ENCODE measurements at places on chromosomes 16 and 17. TPM values are rescaled to one million over a fixed set of nuclear protein-coding genes. Genes with fewer than 3 reads are reported as not detected.

CSH1 gene
- not detected for total RNA-seq

WDR45B gene
- 75.4 TPM for total RNA-seq

NTN1 gene
- total RNA-seq, result 90.4 TPM

CES1 gene
- total RNA-seq, result 92.8 TPM

DNA sequence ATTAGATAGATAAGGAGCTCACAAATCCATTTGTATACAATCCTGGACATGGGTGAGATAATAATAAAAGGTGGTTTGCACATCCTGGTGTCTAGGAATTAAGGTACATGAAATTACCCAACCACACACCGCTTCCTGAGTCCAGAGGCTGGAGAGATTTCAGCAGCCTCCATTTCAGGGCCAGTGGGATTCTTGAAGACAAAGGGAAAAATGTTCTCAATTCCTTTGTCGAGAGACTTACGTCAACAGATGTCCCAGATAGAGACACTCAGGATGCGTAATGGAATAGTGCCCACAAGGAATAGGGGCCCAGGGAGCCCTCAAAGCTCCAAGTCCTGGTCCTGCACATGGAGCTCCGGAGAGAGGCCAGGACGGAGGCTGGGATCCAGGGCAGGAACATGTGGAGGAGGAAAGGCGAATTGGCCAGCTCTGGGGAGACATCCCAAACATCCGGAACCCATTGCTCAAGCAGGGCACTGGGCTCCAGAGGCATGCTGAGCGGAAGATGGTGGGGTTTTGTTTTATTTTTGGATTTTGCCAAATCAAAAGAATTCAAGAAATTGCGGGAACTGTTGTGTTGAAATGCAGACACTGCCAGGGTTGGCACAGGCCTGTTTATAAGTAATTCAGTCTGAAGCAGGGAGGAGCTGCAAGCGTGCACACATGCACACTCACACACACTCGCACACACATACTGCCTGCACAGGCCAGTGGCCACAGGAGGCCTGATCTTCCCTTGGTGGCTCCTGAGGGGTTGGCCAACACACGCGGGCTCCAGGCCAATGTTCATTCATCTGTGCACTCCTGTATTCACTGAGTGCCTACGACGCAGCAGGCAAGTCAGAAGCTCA, 97.2 kb downstream of the NOG start:
- H3K36me3 ChIP-seq, result no peaks in the 10 kb centered on the region
- no peak for DNase-seq
- no peak overlapping the region for H3K4me3 ChIP-seq
- no peaks in the 10 kb centered on the region for H3K4me1 ChIP-seq

DNA sequence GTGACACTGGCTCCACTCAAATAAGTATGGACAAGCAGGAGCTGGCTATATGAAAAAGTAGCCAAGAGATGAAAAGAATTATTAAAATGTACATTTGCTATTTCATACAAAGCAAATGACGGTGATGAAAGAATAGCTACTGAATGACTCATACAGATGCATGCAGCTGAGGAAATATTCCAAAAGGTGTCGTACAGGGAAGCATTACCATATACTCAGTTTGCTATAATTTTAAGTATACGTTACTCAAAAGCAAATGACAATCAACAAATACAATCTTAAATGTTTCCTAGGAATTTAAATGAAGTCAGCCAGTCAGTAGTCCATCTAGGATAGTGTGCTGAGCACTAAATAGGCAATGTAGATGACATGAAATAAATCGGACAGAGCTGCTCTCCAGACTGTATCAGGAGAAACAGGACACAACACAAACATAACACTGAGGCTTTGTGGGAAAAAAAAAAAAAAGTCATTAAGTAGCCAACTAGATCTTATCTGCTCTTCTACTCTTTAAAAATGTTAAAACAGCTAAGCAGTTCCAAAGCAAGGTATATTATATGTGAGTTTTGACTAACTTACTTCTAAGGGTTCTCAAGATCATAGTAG, 65.0 kb downstream of the NCOR1 start:
- H3K27ac ChIP-seq, result no peak overlapping the region
- no peaks in the 10 kb centered on the region for H3K27me3 ChIP-seq
- H3K4me3 ChIP-seq, result no peak overlapping the region

GRCh38 chr17:63029541-63029940, 63.5 kb downstream of the TANC2 start:
- no peaks in the 10 kb centered on the region for H3K36me3 ChIP-seq
- no peak overlapping the region for H3K4me3 ChIP-seq
- no peak for DNase-seq
- H3K27me3 ChIP-seq, result no peaks in the 10 kb centered on the region
- peaks cover 10% of the 10 kb centered on the region for H3K4me1 ChIP-seq

DNA sequence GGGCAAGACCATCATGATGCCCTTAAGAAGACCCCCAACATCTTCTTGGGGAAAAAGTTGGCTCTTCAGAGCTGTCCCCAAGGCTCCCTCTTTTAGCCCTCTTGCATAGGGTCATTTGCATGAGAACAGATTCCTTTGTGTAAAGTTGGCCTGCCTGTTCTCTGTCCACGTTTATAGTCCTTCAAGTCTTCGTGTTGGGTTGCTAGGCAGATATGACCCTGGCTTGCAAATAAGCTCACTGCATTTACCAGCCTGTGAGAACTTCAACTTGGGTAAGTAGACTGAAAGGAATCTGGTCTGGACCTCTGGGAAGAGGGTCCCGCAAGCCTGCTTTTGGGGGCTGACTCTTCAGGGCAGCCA, 2.9 kb downstream of the ARSG start:
- no peaks in the 10 kb centered on the region for H3K4me1 ChIP-seq
- H3K4me3 ChIP-seq, result no peak overlapping the region
- no peak for DNase-seq
- H3K27me3 ChIP-seq, result no peaks in the 10 kb centered on the region
- H3K36me3 ChIP-seq, result no peaks in the 10 kb centered on the region

DNA sequence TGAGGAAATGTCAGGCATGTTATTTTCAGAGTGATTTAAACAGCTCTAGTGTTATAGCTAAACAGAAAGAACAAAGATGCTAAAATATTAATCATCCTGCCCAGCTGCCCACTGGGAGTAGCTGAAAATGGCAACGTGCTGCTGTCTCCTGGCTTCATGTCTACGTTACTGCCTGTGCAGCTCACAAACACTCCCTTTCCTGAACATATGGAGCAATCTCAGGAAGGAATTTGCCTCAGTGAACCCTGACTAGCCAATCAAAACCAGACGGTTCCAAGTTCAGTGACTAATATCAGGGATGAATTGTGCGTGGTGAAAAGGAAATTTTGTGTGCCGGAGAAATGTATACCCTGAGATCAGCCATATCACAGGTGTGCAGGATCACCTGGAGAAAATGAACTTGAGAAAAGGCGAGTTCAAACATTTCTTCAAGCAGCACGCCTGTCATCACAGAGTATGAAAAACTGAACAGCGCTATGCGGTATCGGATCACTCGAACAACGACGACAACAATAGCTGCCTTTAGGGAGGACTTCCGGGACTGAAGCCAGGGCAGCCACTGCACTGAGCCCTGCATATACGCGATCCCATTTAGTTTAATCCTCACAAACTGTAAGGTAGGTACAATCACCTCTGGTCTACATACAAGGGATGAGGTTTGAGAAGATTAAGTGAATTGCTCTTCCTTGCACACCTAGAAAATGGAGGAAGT, 110.3 kb downstream of the STX8 start:
- H3K36me3 ChIP-seq, result no peaks in the 10 kb centered on the region
- no peak for DNase-seq
- H3K4me3 ChIP-seq, result no peak overlapping the region
- no peaks in the 10 kb centered on the region for H3K27me3 ChIP-seq

DNA sequence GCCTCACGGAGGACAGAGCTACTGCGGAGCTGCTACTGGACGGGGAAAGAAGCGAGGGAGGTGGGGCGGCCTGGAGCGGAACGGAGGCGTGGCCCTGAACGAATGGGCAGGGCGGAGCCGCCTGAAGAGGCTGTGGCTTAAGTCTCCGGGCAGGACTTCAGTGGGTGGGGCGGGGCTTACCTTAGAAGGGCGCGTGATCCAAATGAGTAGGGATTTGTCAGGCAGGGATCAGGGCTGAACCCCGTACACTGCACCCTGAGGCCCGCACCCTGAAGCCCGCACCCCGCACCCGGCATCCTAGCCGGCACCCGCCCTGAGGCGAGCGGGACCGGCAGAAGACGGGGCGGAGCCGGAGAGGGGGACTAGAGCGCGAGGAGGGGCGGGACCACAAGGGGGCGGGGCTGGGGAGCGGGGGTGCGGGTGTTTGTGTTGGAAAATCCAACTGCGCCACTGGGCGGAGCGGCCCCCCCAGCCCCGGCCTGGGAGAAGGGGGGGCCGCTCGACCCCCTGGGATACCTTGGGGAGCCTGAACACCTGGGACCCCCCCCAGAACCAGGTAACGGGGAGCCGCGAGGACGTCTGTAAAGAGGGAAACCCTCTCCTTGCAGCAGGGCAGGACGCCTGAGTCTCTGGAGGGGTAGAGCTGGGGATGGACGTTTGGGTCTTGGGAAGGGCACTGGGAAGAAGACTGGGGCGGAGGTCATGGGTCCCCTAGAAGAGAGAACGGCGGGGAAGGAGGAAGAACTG, at the start of gene KDM6B:
Gene KDM6B (plus strand): TSS at position 423 of the 747 bp plus-strand sequence. CDS start 11,338 bp downstream, outside the sequence.
- H3K27me3 ChIP-seq, result no peaks in the 10 kb centered on the region
- no peaks in the 10 kb centered on the region for H3K36me3 ChIP-seq
- H3K4me1 ChIP-seq, result no peaks in the 10 kb centered on the region
- peak; percentile 96 for DNase-seq

DNA sequence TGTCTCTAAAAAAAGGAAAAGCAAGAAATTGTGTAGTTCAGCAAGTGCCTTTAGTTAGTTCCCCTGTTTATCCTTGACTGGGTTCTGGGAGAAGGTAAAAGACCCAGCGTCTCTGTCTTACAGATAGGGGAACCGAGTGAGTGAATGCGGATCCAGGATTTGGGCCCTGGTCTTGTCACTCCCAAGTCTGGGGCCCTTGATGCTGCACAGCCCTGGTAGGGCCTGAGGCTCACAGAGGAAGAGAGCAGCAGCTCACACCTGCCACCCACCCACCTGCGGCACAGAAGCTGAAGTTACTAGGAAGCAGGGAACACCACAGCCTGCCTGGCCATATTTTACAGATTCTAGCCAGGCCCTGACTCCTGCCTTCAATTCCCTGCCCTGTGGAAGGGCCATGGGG, 22.2 kb downstream of the LASP1 start:
- no peak overlapping the region for H3K4me3 ChIP-seq
- H3K36me3 ChIP-seq, result no peaks in the 10 kb centered on the region
- no peak overlapping the region for H3K27ac ChIP-seq
- H3K27me3 ChIP-seq, result no peaks in the 10 kb centered on the region
- no peaks in the 10 kb centered on the region for H3K4me1 ChIP-seq

DNA sequence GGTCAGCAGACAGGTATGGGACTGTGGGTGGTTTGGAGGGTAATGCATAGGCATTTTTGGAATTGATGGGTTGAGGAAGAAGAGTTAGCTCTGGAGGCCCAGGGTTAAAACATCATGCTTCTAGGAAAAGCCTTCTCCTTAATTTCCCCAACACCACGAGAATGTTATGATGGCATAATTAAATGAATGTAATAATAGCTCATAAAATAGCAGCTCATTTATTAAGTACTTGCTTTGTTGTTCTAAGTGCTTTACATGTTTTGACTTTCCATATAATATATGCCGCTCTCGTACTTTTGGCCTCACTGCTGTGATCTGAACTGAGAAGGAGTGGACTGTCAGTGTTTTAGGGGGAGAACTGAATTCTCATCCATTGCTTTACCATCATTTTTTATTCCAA, 14.3 kb downstream of the LIMD2 start:
- peaks cover 10% of the 10 kb centered on the region for H3K36me3 ChIP-seq
- H3K27ac ChIP-seq, result no peak overlapping the region
- no peaks in the 10 kb centered on the region for H3K27me3 ChIP-seq
- no peak for DNase-seq
- no peak overlapping the region for H3K4me3 ChIP-seq

GRCh38 chr16:89242795-89243200, 25.3 kb downstream of the ZNF778 start:
- H3K27ac ChIP-seq, result no peak overlapping the region
- no peak for DNase-seq
- no peaks in the 10 kb centered on the region for H3K27me3 ChIP-seq
- H3K36me3 ChIP-seq, result no peaks in the 10 kb centered on the region
- no peak overlapping the region for H3K4me3 ChIP-seq

DNA sequence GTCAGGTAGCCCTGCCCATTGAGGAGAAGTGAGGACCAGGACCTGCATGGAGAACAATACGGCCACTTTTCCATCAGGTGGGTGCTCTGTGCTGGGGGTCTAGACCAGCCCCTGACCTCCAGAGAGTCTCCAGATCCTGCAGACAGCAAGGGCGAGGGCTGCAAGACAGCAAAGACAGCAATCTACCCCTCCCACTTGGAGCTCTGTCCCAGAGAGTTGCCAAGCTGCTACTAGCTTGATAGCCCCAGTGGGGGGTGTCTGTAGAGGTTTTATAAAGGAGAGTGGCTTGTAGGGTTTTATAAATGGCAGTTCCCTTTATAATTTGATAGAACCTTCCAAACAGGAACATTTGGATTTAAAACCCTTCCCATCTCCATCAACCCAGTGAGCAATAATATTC, 16.7 kb upstream of the SLFN11 start:
- DNase-seq, result no peak
- no peak overlapping the region for H3K27ac ChIP-seq
- no peaks in the 10 kb centered on the region for H3K4me1 ChIP-seq
- no peaks in the 10 kb centered on the region for H3K36me3 ChIP-seq
- H3K27me3 ChIP-seq, result no peaks in the 10 kb centered on the region

DNA sequence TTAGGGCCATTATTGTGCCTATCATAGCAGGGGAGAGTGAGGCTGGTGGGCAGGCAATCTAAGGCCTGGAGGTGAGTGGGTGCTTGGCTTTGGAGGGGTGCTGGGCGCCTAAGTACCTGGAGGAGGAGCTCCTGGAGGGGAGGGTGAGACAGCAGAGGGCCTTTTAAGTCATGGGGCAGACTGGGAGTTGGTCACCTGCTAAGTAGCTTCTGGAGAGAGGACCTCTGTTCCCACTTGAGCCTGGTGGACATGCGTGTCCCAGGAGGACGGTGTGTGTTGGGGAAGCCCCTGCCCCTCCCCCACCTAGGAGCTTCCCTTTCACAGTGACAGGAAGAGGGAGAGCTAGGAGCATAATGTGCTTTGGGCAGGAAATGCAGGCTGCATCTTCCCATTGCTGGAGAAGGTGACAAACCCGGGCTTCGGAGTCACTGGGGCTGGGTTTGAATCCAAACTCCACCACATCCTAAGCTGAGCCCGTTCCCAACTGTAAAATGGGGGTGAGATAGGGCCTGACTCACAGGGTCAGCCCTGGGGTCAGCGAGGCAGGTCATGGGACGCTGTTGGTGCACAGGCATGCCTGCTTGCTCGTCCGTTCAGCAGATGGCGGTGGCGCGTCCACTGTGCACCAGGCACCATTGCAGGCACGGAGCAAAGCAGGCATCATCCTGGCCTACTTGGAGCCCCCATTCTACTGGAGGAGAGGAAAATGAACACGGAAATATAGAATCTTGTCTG, 37.9 kb downstream of the CMIP start:
- no peak for DNase-seq
- H3K27me3 ChIP-seq, result no peaks in the 10 kb centered on the region
- H3K36me3 ChIP-seq, result no peaks in the 10 kb centered on the region
- no peak overlapping the region for H3K27ac ChIP-seq

Measured in aorta (tissue), 5 donors.